Activated CD4-positive, alpha-beta T cell treated with anti-CD3 and anti-CD28 coated beads, Interleukin-2, amount 10 ng/mL, durations not matched to agents 24 days and 14 days (primary cell): ENCODE measurements at places on chromosomes 2 and 18. TPM values are rescaled to one million over a fixed set of nuclear protein-coding genes. Genes with fewer than 3 reads are reported as not detected.

The EML6 gene
- total RNA-seq, result 0.77 and 0.83 TPM in 2 replicates

The SLC9A4 gene
- 0.07 and 0.12 TPM in 2 replicates for total RNA-seq

The PLCL1 gene
- 0.45 and 0.63 TPM in 2 replicates for total RNA-seq

The AFF3 gene
- total RNA-seq, result 5.7 and 5.9 TPM in 2 replicates

The CHRNG gene
- not detected in 2 replicates for total RNA-seq

The AMER3 gene
- total RNA-seq, result not detected in 2 replicates

The PHOSPHO2 gene
- 3.0 and 3.2 TPM in 2 replicates for total RNA-seq

The HOXD9 gene
- total RNA-seq, result not detected in 2 replicates

The ERBB4 gene
- not detected in 2 replicates for total RNA-seq

The LYG2 gene
- not detected in 2 replicates for total RNA-seq

The CCDC142 gene
- total RNA-seq, result 26.5 and 26.9 TPM in 2 replicates

The STEAP3 gene
- total RNA-seq, result 0.16 and 0.19 TPM in 2 replicates

The MOGAT1 gene
- not detected in 2 replicates for total RNA-seq

The SULT1C2 gene
- not detected in 2 replicates for total RNA-seq

The THADA gene
- 41.6 and 55.4 TPM in 2 replicates for total RNA-seq

The TRIM54 gene
- total RNA-seq, result 0.33 and 0.47 TPM in 2 replicates

The CNGA3 gene
- total RNA-seq, result not detected in 2 replicates

The TIMM21 gene
- total RNA-seq, result 61.8 and 71.8 TPM in 2 replicates

The KIF1A gene
- total RNA-seq, result 0.37 and 0.47 TPM in 2 replicates

The GAD1 gene
- 10.8 and 13.3 TPM in 2 replicates for total RNA-seq

The CHRNA1 gene
- not detected in 2 replicates for total RNA-seq

The CREG2 gene
- not detected in 2 replicates for total RNA-seq

The SLC11A1 gene
- 0.12 and 0.19 TPM in 2 replicates for total RNA-seq

The SLC30A3 gene
- total RNA-seq, result 1.4 and 2.2 TPM in 2 replicates

The CD8B gene
- total RNA-seq, result 0.50 TPM in 1 of 2 replicates, not detected in the other

The FOXD4L1 gene
- total RNA-seq, result 0.17 and 0.30 TPM in 2 replicates

The DYNAP gene
- not detected in 2 replicates for total RNA-seq

The ADD2 gene
- total RNA-seq, result 6.1 and 8.2 TPM in 2 replicates

The CFAP65 gene
- total RNA-seq, result not detected in 2 replicates

The GPC1 gene
- total RNA-seq, result 5.9 and 6.6 TPM in 2 replicates

The CSRNP3 gene
- total RNA-seq, result not detected in 2 replicates

The FRZB gene
- not detected in 2 replicates for total RNA-seq

The STARD6 gene
- not detected in 2 replicates for total RNA-seq

The ANKRD62 gene
- not detected in 2 replicates for total RNA-seq

The TMEM200C gene
- not detected in 2 replicates for total RNA-seq

The NFATC1 gene
- 105 and 107 TPM in 2 replicates for total RNA-seq

The GCKR gene
- total RNA-seq, result not detected in 2 replicates

The MYO1B gene
- total RNA-seq, result 16.4 and 21.1 TPM in 2 replicates

The CHST10 gene
- 6.6 and 8.0 TPM in 2 replicates for total RNA-seq
